Body of pancreas (tissue), 4 donors: ENCODE measurements at places on chromosomes 11 and 22.

DNA sequence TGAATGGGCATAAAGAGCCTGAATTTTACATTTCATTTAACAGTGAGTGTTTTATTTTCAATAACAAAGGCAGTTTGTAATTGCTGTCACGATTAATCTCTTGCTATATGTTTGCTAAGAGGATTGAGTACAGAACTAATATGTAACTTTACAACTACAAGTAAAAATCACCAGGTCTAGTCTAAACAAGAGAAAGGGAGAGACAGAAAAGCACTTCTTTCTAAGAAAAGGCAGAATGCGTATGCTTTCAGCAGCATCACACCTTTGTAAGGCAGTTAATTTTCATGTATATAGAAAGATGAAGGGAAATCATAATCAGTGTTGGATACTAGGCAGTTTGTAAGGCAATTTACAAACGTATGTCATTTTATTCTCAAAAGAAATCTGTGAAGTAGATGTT is 169.8 kb downstream of the NELL1 start:
- H3K27ac ChIP-seq = no peak overlapping the region
- H3K36me3 ChIP-seq = no peaks in the 10 kb centered on the region
- no peaks in the 10 kb centered on the region for H3K4me1 ChIP-seq
- H3K4me3 ChIP-seq = no peak overlapping the region

- no peaks in the 10 kb centered on the region for H3K27me3 ChIP-seq
- DNase-seq = no peak
- no peaks in the 10 kb centered on the region for H3K36me3 ChIP-seq
- H3K27ac ChIP-seq = no peak overlapping the region
Measured at GRCh38 chr22:26735019-26735409, 77.6 kb downstream of the MIAT start.

GRCh38 chr22:49108636-49109315 is 718.9 kb downstream of the BRD1 start:
- H3K36me3 ChIP-seq = no peaks in the 10 kb centered on the region
- no peak for DNase-seq
- no peaks in the 10 kb centered on the region for H3K27me3 ChIP-seq
- no peak overlapping the region for H3K4me3 ChIP-seq
- no peak overlapping the region for H3K27ac ChIP-seq

- no peaks in the 10 kb centered on the region for H3K36me3 ChIP-seq
- H3K4me1 ChIP-seq = peaks cover 19% of the 10 kb centered on the region
- DNase-seq = no peak
Measured at GRCh38 chr11:13000116-13000515, 9.0 kb upstream of the RASSF10 start.
